Vagina (tissue), 2 donors: ENCODE measurements at places on chromosomes 7 and 10.

DNA sequence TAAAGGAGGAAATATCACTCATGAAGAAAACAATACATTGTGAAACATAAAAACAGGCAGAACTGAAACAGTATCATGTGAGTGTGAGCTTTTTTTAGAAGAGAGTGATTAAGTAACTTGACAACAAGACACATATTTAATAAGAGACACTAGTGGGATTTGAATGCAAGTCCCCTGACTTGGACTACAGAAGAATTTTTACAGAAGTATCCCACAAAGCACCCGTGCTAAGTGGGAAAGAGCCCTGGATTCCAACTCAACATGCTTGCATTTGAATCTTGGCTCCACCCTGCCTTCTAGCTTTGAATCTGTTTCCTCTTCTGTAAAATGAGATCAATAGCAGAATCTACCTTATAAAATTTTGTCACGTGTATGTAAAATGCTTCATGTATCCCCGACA, 166.2 kb downstream of the ZNF365 start:
- no peak for DNase-seq

DNA sequence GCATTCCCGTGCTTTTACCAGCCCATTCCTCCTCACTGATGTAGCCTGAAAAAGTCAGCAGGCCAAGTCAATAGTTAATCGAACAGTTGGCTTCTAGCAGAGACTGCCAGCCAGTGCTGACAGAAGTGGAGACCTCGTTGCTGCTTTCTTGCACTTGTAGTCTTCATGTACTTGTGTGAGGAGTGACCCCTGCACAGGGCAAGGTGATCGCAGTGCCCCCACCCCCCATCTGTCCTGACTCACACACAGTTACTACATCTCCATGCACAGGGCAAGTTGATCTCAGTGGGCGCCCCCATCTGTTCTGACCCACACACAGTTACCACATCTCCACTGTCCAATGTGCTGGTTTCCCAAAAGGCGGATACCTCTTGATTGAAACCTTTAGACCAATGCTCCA, 34.2 kb downstream of the C10orf71 start:
- DNase-seq: peak; percentile 43

GRCh38 chr7:32357535-32358277, 132.5 kb downstream of the LSM5 start:
- no peak for DNase-seq

- no peak for DNase-seq
Measured at GRCh38 chr7:145812218-145812617, 304.4 kb upstream of the CNTNAP2 start.

GRCh38 chr7:14115701-14116100, 126.2 kb upstream of the ETV1 start:
- DNase-seq: no peak

GRCh38 chr10:131273476-131273875, 38.0 kb downstream of the TCERG1L start:
- peak; percentile 87 for DNase-seq

DNA sequence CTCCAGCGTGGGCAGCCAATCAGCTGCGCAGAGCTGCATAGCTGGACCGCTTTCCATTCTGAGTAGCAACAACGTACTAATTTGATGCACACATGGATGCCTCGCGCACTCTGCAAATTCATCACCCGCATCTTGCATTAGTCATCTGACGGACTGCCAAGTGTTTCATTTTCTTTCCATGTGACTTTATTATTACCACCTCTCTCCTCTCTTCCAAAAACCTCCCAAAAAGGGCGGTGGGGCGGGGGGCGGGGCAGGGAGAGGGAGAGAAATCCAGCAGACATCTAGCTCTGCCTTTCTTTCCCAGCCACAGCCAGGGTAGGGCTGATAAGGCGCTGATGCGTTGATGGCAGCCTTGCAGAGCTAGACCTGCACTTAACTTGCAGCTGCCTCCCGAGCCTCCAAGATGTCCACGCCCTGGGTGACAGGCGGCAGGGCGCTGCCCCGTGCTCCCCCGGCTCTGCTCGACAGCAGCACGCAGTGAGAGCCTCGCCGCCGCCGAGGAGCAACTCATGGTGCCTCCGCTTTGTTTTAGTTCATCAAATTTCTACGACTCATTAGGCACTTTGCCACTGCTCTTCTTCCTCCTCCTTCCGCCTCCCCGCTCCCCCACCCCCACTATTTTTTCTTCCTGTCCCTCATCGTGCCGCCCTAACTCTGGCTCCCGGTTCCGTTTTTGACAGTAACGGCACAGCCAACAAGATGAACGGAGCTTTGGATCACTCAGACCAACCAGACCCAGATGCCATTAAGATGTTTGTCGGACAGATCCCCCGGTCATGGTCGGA, 147.3 kb downstream of the CELF2 start:
- no peak for DNase-seq

- DNase-seq: no peak
Measured at GRCh38 chr10:113695691-113696090, 16.0 kb downstream of the CASP7 start.

- DNase-seq: no peak
Measured at GRCh38 chr7:75951506-75951905, 36.6 kb downstream of the POR start.

GRCh38 chr7:12093365-12093764, 117.7 kb upstream of the TMEM106B start:
- DNase-seq: no peak

- DNase-seq: no peak
Measured at GRCh38 chr10:63116452-63117072, 16.6 kb upstream of the NRBF2 start.

GRCh38 chr7:130598056-130598455, 70.5 kb downstream of the COPG2 start:
- DNase-seq: no peak

DNA sequence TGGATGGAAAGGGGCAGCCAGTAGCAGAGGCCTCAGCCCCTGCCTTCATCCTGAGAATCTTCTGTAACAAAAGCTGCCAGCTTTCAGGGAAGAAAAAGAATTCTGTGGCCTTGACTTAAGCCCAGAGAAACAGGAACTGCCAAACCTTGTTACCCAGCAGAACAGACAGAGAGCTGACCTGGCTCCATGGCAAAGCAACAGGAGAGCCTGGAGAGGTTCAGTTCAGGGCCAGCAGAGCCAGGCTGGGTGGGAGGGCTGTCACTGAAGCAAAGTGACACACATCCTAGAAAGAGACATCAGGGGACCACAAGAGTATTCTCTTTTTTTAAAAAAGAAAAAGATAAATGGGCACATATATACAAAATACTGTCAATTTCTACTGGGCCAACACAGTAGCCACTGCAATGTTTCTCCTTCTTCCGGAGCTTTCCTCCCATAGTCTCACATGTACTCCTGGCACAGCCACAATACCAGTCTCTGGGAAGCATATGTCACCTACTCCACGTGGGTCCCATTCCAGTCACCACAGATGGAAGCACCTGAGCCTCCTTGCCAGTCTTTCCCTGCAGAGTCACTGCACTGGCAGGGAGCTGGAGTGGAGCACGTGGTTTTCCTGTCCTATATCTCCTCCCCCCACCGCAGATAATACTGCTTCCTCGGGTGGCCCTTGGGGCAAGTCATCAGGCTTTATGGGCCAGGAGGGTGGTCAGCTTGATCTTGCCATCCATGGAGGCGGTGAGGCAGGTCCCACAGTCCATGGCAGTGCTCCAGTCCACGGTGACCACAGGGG, 15.2 kb upstream of the CYREN start:
- DNase-seq: no peak

DNA sequence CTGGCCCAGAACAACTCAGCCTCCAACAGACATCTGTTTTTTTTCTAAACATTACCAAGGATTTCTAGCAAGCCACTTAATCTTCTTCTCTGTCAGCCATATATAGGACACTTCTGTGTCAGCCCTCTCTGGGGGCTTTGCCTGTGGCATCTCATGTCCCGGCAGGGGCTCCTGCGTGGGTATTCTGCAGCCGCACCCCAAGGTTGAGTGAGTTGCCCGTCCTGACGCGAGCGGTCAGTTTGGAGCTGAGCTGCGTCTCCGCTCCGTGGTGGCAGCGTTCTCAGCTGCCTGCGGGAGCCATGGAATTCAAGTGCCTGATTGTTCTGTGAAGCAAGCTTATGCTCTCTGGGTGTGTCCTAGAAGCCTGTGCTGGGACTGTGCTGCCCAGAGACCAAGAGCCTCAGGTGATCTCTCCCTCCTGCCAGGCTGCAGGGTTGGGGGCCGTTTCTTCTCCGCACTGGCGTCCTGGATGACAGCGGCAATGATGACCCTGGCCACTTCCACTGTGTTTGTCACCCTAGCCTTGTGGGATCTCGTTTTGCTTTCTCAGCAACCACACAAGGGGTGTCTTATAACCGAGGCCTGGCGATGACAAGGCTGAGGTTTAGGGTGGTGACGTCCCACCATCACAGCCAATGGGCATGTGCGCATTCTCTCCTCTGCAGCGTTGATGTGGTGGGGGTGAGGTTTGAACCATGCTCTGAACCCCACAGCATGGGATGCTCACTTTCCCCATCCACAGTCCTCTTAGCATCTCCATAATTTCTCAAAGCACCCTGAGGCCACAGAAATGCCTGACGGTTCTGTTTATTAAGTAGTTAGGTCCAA, 612.6 kb upstream of the FOXK1 start:
- DNase-seq: peak; percentile 85

- DNase-seq: no peak
Measured at GRCh38 chr10:70503776-70504175, 25.2 kb downstream of the PALD1 start.

- DNase-seq: no peak
Measured at GRCh38 chr7:81846398-81846797, 76.6 kb upstream of the HGF start.

GRCh38 chr7:29335188-29336083, 140.9 kb downstream of the CHN2 start:
- DNase-seq: no peak

GRCh38 chr7:149846021-149846420, 7.8 kb downstream of the ZNF862 start:
- DNase-seq: no peak

- peak; percentile 81 for DNase-seq
Measured at GRCh38 chr10:70778267-70778924, 6.8 kb downstream of the TBATA start.

GRCh38 chr10:71622616-71623015, 97.0 kb downstream of the C10orf105 start:
- DNase-seq: no peak

- DNase-seq: no peak
Measured at GRCh38 chr10:7417103-7417623, 6.3 kb upstream of the SFMBT2 start.

GRCh38 chr7:35761871-35762677, 38.8 kb upstream of the SEPTIN7 start:
- no peak for DNase-seq

- DNase-seq: no peak
Measured at GRCh38 chr7:70654979-70655378, 477.0 kb upstream of the GALNT17 start.

DNA sequence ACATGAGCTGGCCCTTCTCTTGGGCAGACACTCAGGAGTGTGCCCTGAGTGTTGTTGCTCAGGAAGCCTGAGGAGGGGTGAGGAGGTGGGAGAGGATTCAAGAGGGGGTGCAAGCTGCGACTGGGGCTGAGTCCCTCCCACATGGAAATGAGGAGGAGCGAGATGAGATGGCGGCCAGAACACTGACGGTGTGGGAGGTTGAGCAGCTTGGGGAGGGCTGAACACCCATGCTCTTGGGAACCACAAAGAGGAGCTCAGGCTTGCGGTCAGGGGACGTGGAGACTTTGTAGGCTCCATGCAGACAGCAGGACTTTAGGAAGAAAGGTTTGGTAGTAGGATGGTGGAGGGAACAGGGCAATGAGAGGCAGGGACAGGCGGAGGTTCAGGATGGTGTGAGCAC, 163.2 kb upstream of the SHH start:
- DNase-seq: no peak

DNA sequence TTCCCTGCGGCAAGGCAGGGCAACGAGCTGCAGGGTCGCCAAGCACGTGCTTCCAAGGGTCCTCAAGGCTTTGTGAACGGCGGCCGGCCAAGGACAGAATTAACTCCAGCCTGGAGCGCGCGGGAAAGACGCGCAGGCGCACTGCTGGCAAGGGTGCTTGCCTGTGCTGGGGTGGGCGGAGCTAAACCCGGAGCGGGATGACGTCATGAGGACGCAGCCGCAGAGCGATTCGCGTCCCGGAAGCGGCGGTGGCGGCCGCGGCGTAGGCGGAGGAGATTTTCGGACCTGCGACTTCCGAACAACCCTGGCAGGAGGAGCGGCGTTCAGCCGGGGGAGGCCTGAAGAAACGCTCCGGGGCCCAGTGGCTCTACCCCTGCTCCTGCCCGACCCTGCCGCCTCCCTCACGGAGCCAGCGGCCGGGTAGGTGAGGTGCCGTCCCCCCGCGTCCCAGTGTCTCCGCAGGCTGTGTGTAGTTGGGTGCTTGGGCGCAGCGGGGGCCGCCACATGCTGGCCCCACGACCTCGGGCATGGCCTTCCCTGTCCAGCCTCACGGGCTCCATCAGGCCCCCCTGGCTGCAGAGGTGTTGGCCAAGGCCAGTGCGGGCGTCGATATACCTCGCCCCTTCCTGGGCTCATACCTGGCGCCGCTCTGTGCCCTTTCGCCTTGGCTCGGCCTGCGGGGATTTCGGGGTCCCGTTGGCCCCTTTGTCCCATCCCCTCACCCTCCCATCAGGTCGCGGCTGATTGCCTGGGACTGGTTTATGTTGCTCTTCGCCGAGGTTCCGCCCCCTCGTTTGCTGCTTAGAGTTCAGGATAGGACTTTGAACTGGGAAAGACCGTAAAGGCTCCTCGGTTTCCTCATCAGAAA, at the start of gene ZFYVE27:
ZFYVE27 (plus strand) TSS at position 227 of the 868 bp plus-strand sequence. CDS start 1,350 bp downstream, outside the sequence.
- no peak for DNase-seq

GRCh38 chr7:123867225-123867624, 22.3 kb downstream of the HYAL4 start:
- DNase-seq: no peak

DNA sequence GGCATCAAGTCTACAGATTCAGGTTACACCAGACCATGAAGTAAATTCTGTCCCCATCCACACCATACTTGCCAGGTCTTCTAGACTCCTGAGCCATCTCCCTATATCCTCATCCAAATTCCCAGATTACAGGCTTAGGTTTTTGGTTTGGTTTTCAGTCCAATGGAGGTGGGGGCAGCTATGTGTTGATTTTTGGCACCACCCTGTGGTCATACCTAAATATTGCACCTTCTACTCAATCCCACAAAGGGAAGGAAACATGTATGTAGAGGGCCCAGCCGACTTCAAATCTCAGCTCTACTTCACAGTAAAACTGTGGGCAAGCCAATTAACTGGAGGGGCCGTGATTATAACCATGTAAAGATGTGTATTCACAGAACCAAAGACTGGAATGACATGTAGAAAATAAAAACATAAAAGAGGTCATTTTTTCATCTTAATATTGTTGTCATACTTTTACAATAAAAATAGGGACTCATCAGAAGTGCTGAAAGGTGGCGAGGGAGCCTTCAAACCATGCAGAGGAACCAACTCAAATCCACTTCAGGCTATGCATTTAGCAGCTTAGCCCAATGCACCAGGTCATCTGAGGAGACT, 19.8 kb downstream of the ERCC6 start:
- DNase-seq: no peak

- DNase-seq: no peak
Measured at GRCh38 chr10:33179067-33179466, 155.4 kb downstream of the NRP1 start.
